ENCODE measurements at places on chromosomes 7 and 10.
A peak's percentile ranks its signal among the peaks of the same experiment; 100 is the strongest.

- ATAC-seq, result no peak
These were observed 11.6 kb downstream of the MTPN start for GRCh38 chr7:135965602-135966001.

GRCh38 chr10:15515202-15515601, 144.1 kb upstream of the FAM171A1 start:
- no peak for ATAC-seq

DNA sequence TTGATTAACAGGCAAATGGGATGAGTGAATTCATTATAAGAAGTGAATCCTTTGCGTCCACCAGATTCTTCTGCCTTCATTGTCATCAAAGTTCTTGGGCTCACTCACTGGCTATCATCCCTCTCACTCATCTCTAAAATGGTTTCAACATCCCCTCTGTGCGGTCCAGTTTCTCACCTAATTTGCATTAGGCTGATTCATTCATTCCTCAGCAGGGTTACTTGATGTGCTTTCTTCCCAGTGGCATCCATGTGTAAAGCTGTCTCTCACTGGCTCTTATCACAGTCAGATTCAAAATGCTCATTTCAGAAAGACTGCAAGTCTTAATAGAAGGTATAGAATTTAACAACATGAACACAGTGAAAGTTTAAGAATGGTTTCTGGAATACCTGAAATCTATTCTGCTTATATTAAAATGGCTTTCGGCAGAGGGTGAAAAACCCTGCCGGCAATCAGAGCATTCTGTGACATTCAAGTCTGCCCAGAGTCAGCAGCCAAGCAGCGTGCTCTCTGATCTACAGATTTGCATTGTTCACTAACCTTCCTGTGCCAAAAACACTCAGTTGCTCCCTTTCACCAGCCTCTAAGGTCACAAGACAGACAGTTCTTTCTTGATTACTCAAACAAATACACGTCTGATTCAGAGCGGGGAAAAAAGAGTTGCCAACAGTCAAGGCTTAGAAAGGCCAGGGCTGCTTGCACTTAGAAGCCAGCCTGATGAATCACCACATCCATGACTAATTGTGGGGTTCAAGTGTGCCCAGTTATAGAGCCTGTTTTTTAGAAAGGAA, 106.7 kb downstream of the TES start:
- ATAC-seq, result peak; percentile 97

DNA sequence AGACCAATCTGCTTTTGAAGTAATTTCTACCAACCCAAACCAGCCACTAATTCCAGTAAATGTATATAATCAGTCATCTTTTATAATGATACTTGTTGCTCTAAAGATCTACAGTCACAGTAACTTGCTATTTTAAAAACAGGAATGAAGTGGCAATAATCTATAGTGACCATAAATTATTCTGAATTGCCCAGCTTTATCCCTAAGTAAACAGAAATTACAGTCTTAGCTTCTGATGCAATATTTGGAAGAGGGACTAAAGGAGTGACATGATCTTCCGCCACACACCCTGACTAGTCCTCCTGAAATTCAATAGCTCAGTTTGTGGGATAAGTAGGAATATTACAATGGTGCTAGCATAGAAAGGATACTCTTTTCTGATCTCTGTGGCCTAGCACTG, 96.1 kb downstream of the ATE1 start:
- peak; percentile 35 for ATAC-seq
